ENCODE measurements at places on chromosomes 1 and 21.

DNA sequence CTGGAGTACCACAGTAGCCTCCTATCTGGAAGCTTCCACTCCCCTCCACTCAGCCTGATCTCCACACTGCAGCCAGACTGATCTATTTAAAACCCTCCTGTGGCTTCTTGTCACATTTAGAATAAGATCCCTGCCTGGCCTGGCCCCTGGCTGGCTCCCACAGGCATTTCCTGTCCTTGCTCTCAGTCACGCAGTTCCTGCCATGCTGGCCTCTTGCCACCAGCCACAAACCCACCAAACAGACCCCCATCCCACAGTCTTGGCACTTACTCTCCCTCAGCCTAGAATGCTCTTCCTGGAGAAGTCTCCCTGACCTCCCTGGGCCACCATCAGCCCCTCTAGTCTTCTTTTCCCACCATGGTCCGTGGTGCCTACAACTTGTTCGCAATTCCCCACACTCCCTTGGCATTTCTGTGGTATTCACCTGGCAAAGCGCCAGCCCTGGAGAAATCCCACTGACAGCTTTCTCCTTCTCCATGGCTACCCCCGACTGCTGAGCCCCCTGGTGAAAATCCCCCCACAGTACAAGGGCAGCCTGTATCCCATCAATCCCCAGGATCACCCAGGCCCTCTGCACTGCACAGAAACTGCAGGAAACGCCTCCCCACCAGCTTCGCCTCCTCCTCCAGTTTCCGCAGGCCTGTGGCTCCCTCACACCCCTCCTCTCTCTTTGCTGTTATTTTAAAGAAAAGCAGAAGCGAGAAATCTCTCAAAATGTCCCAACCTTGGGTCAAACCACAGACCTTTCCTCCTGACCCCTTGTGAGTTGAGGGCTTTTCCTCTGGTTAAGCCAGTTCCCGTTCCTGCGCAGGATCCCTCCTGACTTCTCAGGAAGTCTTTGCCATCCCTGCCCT is 94.5 kb downstream of the SYT2 start:
- DNase-seq: peak; percentile 76

DNA sequence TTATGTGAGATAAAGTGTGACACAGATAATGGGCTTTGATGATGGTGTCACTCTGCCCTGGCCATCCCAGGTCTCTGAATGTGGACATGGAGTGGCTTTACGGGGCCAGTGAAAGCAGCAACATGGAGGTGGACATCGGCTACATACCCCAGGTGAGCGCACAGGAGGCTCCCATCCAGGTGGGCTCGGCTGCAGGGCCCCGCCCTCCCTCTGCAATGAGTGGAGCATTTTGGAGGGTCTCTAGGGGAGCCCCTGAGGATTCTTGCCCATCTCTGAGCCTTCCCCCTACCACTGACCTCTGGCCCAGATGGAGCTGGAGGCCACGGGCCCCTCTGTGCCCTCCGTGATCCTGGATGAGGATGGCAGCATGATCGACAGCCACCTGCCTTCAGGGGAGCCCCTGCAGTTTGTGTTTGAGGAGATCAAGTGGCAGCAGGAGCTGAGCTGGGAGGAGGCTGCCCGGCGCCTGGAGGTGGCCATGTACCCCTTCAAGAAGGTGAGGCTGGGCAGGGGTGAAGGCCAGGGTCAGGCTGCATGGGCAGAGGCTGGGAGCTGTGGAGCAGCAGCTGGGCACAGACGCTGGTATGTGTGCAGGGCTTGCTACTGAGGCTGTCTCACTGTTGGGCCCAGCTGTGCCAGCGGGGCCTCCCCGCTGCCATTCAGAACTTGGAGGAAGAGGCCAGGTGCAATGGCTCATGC is 8.2 kb upstream of the MTFR1L start:
- DNase-seq: no peak

GRCh38 chr1:234369033-234369430 is 4.2 kb upstream of the COA6 start:
- DNase-seq: no peak

DNA sequence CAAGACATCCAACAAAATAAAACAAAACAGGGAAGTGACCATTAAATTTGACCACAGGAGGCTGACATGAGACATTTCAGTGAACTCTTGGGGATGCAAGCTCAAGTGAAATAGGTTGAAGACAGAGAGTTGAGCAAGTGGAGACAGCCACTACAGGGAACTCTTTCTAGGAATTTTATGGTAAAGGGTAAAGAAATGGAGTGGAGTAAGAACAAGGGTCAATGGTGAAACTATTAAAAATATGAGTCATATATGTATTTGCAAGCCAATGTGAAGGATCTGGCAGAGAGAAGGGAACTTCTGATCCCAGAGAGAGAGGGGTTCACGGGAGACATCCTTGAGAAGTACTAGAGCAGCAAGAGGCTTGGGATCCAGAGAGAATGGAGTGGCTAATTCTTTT is 9.1 kb upstream of the TRABD2B start:
- DNase-seq: no peak

DNA sequence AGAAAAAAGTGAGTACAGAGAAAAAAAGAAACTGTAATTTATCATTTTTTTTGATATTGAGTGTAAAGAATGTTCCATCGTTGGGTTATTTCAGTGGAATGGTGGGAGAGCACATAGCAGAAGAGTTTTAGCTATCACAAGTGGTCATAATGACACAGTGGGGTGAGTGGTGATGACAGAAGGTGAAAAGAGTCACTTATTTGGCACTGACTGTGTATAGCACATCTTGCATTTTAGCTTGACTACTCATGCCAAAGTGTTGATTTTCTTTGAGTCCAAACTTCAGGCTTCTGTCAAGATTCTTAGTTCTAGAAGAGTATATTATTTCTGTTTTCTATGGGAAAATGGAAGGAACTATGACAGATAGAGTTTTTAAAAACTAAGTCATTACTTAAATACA is 261.2 kb downstream of the GRIK1 start:
- DNase-seq: no peak

GRCh38 chr1:78052685-78053405 is 7.1 kb downstream of the GIPC2 start:
- DNase-seq: no peak

GRCh38 chr1:198699167-198700015 is 60.6 kb downstream of the PTPRC start:
- no peak for DNase-seq

- DNase-seq: no peak
Measured at GRCh38 chr1:60906039-60906438, 176.3 kb upstream of the NFIA start.

DNA sequence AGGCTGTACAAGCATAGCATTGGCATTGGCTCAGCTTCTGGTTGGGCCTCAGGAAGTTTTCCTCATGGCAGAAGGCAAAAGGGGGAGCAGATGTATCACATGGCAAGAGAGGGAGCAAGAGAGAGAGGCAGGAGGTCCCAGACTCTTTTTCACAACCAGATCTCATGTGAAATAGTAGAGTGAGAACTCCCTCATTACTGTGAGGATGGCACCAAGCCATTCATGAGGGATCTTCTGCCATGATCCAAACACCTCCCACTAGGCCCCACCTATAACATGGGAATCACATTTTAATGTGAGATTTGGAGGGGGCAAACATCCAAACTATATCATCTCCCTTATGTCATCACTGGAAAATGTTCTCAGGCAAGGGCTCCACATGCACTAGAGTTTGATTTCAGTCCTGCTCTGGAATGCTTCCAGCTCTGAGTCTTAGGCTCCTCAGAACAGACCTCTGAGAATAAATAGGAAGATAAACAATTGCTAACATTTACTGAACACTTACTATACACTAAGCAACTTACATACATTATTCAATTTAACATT is 39.4 kb upstream of the VTCN1 start:
- no peak for DNase-seq

GRCh38 chr1:172356620-172357019 is 63.9 kb upstream of the C1orf105 start:
- DNase-seq: no peak

DNA sequence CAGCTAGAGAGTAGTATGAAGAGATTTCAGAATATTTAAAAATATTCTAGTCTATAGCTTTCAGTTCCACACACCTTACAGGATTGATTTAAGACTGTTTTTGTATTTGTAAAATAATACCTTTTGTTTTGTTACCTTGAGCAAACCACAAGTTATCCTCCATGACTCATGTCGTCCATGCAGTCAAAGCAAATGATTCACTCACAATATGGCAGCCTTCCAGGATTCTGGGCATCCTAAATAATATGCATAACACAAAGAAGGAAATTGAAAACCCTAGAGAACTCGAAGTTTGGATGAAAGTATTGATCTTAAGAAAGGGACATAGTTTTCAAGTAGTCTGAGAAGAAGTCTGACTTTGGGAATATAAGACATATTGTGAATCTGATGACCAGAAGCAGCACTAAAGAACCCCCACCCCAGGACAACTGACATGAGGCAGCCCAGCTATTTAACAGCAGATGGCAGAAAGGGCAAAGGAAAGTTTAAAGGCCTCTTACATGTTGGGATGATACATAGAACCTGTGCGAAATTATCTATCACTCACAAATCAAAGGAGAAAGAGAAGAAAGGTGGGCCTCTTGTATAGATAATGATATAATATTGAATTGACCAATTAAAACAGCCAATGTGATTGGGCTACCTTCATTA is 857.9 kb downstream of the BRINP3 start:
- DNase-seq: no peak

GRCh38 chr1:225857256-225857655 is 24.9 kb downstream of the TMEM63A start:
- no peak for DNase-seq

DNA sequence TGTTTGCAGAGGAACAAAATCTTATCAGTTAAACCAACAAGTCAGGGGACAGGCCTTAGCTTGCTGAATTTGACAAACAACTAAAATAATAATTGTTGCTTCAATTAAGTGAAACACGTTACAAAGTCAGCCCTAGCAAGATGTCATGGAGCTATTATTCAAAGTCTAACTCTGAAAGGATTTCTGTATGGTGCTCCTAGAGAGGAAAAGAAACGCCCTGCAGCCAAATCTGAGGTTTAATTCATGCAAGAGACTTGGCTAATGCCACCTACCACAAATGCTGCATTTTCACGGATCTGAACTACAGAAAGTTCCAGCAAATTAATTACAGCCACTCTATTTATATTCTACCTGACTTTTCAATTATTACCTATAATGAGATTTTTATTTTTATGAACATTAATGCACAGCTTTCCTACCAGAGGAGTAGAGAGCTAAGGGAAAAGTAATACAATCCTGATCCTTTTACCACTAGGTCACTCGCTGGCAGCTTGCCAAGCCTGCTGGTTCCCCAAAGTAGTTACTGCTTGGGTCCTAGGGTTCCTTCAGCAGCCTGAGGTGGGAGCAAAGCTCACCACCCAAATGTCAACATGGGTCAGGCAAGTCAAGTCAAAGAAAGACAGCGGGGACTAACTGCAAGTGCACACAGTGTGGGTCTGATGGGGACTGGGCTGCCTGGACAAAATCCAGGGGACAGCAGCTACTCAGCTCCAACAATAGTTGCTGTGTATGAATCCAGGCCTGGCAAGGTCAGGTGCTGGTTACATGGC is 8.5 kb downstream of the COLGALT2 start:
- DNase-seq: no peak

GRCh38 chr1:184672013-184672726 is 82.5 kb downstream of the EDEM3 start:
- no peak for DNase-seq

- no peak for DNase-seq
Measured at GRCh38 chr1:156905651-156906050, 12.1 kb downstream of the PEAR1 start.

GRCh38 chr1:246947255-246947654 is 15.5 kb upstream of the AHCTF1 start:
- no peak for DNase-seq

DNA sequence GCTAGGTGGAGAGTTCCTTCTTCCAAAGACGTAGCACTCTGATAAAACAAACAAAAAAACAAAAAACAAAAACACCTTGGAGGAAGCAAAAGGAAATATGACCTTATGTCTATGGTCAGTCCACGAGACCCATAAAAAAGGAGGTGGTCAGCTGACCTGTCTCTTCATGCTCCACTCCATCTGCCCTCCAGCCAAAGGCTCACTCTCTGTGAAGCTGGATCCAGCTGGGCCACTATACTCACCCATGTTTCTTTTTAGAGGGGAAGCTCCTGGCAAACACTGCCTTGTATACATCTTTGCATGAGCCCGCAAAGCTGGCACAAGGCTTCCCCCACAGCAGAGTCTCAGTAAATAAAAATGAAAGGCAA is 126.1 kb upstream of the CACHD1 start:
- DNase-seq: no peak

Data from stimulated activated naive B cell treated with anti-CD40 and anti-IgM and Interleukin-4, amounts not matched to agents 10 μg/mL and 1 μg/mL and 100 μg/mL, for 72 hours (primary cell).